Activated gamma-delta T cell treated with Interleukin-2 at 50 U/mL for 16 hours (primary cell): ENCODE measurements at places on chromosomes 2 and 18.

DNA sequence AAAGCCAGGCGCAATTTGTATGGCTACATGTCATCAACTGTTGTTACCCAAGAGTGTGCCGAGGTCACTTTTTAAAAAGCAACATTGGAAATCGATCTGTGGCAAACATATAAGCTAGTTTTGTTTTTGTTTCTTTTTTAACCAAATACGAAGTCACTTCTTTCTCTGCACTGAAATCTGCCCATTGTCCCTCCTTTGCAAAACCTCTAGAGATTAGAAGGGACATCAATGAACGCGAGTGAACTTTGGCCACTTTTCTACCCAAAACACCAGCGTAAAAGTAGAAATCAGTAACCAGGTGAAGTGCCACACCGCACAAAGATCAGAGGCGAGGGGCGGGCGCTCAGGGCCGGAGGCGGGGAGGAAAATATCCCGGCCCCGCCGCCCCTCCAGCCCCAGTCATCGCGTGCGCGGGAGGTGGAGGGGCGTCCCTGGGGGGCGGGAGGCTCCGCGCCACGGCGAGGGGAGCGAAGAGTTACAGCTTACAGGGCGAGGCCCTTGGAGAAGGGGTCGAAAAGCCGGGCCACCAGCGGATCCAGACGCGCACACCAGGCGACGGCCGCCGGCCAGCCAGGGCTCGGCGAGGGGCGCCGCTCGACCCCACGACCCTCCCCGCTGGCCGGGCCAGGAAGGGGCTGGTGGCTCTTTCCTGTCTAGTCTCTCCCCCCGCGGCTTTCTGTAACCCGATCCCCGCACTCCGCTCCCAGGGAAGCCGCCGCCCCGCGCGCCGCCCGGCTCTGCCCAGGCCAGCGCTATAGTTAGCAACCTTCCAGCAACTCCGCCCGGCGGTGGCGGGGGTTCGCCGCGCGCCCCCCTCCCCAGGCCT is 993 bp downstream of the RBMS1 start:
- peak; percentile 57 for DNase-seq

DNA sequence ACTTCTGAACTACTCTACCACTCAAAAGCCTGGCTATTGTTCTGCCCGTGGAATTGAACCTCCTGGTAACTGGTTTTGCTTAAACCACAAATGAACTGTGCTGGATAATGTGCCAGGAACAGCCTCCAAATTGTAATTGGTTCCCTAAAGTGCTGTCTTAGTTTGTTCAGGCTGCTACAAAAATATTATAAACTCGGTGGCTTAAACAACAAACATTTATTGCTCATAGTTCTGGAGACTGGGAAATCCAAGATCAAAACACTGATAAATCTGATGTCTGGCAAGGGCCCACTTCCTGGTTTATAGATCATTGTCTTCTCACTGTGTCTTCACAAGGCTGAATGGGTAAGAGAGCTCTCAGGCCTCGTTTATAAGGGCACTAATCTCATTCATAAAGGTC is 149.2 kb upstream of the NCKAP5 start:
- no peak for DNase-seq

- DNase-seq = no peak
Measured at GRCh38 chr18:34799291-34799690, 89.2 kb downstream of the DTNA start.

DNA sequence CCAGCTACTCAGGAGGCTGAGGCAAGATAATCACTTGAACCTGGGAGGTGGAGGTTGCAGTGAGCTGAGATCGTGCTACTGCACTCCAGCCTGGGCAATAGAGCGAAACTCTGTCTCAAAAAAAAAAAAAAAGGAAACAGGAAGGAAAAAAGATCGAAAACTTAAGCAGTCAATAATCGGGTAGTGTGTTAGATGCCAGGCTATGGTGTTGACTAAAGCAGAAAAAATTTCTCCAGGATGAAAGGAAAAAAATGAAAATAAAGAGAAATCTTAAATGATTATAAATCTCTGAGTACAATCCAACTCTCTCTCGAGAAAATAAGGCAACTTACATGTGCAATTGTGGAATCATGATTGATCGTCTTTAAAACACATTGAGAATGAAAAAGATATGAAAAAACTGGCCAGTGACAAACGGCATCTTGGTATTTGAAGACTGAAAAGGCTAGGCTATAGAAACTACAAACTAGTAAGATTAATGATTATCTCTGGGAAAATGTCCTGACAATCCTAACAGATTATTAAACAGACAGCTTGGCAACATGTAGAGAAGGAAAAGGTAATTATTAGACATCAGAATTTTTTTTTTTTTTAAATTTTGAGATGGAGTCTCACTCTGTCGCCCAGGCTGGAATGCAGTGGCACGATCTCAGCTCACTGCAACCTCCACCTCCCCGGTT is 16.3 kb upstream of the EPHA4 start:
- no peak for DNase-seq

- DNase-seq = no peak
Measured at GRCh38 chr2:4247791-4248190, 544.4 kb downstream of the DCDC2C start.

DNA sequence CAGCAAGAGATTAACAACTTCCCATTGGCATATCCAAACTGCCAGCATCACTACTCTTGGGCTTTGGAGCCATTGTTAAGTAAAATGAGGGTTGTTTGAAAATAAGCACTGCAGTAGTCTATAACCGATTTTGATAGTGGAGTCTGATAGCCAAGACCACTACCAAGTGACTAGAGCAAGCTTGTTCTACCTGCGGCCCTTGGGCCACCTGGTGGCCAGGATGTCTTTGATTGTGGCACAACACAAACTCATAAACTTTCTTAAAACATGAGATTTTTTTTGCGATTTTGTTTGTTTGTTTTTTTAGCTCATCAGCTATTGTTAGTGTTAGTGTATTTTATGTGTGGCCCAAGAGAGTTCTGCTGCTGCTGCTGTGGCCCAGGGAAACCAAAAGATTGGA is 11.0 kb downstream of the UBE2E3 start:
- DNase-seq = no peak

- DNase-seq = no peak
Measured at GRCh38 chr2:227188292-227188691, 23.9 kb downstream of the COL4A3 start.

- no peak for DNase-seq
Measured at GRCh38 chr2:95569170-95569569, 22.6 kb upstream of the TRIM43 start.

DNA sequence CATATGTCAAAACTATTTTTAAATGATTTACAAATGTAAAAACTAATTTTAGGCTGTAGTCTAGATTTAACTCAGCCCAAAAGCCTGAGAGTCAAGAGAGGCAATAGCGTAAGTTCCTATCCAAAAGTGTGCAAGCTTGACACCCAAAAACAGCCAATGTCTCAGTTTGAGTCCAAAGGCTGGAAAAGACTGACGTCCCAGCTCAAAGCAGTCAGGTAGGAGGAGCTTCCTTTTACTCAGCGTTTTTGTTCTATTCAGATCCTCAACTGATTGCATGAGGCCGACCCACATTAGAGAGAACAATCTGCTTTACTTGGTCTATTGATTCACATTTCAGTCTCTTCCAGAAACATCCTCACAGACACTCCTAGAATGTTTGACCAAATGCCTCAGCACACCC is 51.8 kb downstream of the MYL12B start:
- no peak for DNase-seq

- no peak for DNase-seq
Measured at GRCh38 chr2:1632002-1632348, 112.3 kb downstream of the PXDN start.
